Stimulated activated CD8-positive, alpha-beta memory T cell treated with anti-CD3 and anti-CD28 coated beads, Interleukin-4, amount 100 ng/mL, for 1 hour (primary cell): ENCODE measurements at places on chromosomes 3 and 15.

- no peak for DNase-seq
Observed at GRCh38 chr3:27985369-27986035, 255.9 kb upstream of the CMC1 start.

GRCh38 chr3:197496746-197497125 lies 59.0 kb downstream of the BDH1 start:
- no peak for DNase-seq

DNA sequence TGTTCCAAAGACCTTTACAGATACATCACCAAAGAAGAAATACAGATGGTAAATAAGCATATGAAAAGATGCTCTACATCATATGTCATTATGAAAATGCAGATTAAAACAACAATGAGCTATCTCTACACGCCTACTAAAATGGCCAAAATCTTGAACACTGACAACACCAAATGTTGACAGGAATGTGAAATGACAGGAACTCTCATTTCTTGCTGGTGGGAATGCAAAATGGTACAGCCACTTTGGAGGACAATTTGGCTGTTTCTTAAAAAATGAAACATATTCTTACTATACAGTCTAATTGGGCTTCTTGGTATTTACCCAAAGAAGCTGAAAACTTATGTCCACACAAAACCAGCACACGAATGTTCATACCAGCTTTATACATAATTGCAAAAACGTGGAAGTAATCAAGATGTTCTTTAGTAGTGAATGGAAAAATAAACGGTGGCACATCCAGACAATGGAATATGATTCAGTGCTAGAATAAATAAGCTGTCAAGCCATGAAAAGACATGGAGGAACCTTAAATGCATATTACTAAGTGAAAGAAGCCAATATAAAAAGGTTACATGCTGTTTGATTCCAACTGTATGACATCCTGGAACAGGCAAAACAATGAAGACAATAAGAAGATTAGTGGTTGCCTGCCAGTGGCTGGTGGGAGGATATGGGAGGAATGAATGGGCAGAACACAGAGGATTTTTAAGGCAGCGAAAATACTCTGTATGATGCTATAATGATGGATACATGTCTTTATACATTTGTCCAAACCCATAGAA lies 81.3 kb upstream of the NEDD4 start:
- DNase-seq: no peak

DNA sequence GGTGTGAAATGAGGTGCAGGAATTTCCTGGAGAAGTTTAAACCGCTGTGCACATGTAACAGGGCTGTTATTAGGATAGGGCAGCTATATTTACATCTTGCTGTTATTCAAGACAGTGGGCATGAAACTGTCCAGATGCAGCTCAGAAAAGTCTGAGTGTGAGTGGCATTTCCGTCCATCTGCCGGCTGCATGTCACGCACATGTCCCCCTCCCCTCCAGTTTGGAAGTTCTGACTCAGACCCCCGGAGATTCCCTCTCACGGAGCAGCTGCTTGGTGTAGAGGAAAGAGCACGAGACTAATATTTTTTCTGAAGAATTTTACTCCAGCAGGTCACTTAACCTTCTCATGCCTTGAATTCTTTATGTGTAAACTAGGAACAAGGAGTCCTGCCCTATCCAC lies 69.8 kb downstream of the FEM1B start:
- no peak for DNase-seq

DNA sequence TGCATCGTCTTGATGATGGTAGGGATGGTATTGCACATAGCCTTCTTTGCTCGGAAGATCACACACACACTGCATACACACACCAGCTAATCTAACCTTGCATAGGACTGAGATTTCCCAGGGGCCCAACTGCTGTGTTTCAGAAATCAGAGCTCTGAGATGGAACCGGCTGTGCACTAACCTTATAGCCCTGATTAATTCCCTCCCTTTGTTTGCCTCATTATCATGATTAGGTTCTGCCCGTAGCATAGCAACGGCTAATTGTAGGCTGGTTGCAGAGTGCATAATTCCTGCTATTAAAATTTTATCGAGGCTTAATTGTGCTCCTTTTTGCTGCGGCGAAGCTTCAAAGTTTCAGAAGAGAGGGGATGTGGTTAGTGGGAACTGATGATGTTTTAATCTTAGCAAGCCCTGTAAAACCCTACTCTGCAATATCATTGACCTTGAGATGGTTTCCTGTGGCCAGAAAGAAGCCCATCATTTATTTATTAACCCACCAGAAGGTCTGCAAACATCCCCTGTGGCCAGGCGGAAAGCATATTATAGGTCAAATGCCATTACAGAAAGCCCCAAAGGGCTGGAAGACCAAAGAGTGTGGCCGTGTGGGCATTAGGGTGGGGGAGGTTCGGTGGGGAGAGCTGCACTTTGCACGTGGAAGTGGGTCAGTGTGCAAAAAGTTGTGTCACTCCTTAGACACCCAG lies 56.2 kb upstream of the GLCE start:
- no peak for DNase-seq

- no peak for DNase-seq
Observed at GRCh38 chr3:839981-840380, 252.8 kb upstream of the CNTN6 start.

DNA sequence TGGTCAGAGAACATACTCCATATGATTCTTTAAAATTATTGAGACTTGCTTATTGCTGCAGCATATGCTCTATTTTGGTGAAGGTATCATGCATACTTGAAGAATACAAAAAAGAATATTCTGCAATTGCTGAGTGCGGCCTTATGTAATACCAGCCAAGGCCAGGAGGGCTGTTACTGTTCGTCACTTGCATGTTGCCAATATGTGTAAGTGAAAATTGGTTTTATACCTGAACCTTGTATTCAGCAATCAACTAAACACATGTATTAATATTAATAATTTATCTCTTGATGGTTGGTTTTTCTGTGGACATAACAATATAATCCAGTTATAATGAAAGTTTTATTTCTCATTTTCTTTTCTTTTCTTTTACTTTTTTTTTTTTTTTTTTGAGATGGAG lies 13.9 kb upstream of the GABRA5 start:
- DNase-seq: no peak

GRCh38 chr3:96959474-96959873 lies 145.1 kb downstream of the EPHA6 start:
- no peak for DNase-seq

- no peak for DNase-seq
Observed at GRCh38 chr3:111648991-111649579, 53.9 kb upstream of the ZBED2 start.

DNA sequence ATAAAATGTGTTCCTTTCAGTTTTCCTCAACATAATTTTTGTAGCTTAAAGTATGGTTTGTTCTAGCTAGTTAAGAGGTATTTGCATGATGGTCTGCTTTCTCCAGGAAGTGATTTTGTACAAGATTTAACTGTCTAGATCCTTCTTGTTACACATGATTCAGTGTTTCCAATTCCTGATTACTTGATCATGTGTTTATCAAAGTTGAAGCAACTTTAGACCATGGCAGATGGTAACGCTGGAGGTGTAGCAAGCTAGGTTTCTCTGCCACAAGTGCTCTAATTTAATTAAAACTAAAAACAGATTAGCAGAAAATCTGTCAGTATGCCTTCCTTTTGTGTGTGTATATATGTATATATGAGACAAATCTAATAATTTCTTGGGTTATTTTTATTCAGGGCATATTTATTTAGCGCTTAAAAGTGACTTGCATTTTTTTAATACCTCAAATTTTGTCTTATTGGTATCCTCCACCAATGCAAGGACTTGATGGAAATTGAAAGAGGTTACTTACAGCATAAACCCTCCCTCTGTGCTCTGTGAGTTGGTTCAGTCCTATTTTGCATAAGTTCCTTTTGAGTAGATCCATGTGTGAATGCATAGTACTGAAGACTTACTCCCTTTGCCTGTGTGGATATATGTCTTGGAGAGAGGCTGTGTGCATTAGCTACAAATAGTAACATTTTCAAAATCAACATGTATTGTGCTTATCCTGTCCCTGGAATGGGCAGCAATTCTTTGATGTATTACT lies 157.3 kb upstream of the CGNL1 start:
- no peak for DNase-seq

- no peak for DNase-seq
Observed at GRCh38 chr3:73685061-73685460, 60.3 kb upstream of the PDZRN3 start.

DNA sequence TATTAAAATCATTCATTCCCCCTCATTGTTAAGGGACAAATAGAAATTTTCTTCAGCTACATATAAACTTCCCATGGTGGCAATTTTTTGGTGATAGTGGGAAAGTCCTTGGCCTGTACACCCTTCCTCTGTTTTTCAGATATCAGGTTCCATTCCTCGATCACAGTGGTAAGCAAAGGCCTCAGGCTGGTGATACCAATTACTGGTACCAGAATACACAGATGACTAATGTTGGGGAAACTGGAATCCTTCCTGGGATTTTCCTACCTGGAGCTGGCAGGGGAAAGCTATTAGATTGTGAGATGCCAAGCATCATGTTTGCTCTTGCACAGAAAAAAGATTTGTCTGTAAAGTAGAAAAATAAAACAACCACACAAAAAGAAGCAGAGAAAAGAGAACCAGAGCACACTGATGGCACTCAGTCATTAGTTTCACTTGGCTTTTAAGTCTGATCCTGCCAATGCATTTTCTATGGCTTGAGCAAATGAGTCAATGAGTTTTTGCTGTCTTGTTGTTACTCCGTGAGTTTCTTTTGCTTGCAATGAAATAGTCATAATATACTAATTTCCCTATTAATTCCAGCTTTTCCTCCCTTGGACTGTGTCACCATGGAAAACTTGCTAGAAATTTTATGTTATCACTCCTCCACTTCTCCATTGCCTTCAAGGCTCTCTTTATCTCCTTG lies 795.0 kb downstream of the ROBO1 start:
- DNase-seq: no peak

DNA sequence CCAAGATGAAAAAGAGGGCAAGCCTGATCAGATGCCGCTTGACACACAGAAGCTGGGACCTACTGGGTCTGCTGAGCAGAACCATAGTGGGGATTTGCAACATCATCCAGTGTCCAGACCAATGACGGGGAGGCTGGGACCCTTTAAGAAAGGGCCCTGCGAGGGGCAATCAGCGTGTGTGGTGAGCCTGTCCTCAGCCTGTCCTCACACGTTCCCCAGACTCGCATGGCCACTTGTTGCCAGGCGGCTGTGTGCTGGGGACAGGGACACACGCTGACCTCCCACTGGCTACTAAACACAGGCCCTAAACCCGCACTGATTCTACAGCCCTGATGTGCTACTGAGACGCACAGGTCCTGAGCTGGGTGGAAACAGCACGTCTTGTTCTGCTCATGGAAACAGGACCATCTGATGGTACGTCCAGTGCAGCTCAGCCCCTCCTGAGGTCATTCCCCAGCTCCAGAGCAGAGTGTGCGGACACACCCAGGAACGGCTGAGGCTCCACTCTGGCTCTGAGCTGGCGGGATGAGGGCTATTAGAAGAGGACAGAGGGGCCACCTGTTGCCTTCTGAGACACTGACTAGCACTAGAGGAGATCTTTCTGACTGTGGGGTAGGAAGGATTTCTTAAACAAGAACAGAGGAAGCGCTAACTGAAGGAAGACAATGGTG lies 24.4 kb downstream of the PCSK6 start:
- DNase-seq: no peak

DNA sequence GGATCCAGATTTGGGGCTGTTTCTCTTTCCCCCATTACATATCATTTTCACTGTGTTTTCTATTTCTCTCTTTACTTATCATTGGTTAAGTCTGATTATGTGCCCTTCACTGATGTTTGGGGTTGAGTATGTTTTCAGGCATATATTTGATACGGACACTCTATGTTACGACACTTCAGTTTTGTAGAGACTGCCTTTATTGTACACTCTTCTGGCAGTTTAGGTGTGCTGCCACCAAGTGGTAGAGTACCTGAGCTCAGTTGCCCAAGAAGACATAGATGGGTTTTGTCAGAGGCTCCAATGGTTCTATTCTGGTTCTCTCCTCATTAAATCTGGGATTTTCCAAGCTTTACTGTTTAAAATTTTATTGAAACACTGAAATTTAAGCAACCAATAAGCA lies 255.0 kb upstream of the ROPN1 start:
- DNase-seq: no peak

DNA sequence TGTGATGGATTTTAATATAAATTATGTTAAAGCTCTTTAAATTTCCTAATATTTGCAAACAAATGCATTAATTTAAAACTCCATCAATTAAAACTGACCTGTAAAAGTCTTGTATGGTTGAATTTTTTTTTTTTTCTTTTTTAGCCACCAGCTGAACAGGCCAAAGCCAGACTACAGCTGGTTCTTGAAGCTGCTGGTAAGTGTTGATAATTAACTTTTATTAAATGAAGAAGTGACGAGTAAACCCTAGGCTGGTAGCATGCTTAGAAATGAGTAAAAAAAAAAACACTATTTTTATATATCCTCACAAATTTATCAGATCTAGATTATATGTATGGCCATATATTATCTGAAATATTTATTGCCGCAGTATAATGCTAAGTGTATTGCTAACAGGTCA lies 216.3 kb upstream of the MLF1 start:
- no peak for DNase-seq

GRCh38 chr3:57143886-57144459 lies 21.2 kb downstream of the IL17RD start:
- DNase-seq: no peak

DNA sequence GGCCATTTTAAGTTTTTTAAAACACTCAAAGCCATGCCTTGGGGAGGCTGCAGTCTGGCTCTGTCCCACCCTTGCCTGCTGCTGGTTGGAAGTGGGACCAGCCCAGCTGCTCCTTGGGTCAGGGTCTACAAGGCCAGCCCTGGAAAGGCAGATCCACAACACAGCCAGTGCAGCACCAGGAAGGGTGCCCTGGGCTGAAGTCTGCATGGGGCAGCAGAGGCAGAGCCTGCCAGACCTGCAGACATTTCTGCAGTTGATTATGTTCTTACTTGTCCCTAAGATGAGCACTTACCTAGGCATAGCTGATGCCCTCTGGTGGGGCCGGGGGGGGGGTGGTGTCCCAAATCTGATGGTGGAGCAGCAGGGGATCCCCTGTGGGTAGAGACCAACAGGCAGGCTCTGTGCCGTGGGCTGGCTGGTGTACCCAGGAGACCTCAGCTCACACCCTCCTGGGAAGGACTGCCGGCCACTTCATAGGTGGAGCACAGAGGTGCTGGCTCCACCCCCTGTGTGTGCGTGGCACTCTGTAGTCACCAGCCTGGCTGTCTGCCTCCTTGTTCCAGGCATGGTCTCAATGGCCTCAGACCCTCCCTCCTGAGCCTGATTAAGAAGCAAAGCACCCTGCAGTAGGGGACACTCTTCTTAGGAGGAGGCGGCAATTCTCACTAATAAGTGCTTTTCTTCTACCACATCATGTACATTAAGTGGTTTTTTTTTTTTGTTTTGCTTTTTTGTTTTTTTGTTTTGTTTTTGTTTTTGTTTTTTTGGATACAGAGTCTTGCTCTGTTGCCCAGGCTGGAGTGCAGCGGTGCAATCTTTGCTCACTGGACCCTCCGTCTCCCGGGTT lies 97.4 kb upstream of the KLF13 start:
- no peak for DNase-seq

- DNase-seq: no peak
Observed at GRCh38 chr3:193168931-193169330, 72.1 kb upstream of the PLAAT1 start.

- no peak for DNase-seq
Observed at GRCh38 chr3:176839466-176839865, 357.8 kb downstream of the TBL1XR1 start.
